Effector memory CD4-positive, alpha-beta T cell (primary cell): ENCODE measurements at places on chromosomes 1 and 21.
A peak's percentile ranks its signal among the peaks of the same experiment; 100 is the strongest.

GRCh38 chr1:25728301-25728935, 71.6 kb upstream of the SELENON start:
- no peak for DNase-seq

DNA sequence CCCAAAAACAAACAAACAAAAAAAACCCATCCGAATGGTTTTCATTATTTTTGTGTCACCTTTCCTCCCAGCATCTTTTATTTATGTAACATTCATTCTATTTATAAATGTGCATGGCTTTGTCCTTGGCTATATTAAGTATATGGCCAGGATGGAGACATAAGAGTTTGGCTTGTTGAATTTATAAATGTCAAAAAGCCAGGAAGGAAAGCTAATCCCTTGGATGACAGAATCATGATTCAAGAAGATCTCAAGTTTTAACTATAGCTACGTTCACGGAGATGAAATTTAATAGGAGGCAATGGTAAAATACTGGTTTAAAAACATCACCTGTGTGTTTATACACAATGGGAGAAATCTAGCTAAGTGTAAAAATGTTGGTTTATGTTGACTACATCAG, 5.0 kb downstream of the CEP170 start:
- DNase-seq, result no peak

GRCh38 chr1:53470584-53470983, 11.4 kb downstream of the DMRTB1 start:
- DNase-seq, result no peak

DNA sequence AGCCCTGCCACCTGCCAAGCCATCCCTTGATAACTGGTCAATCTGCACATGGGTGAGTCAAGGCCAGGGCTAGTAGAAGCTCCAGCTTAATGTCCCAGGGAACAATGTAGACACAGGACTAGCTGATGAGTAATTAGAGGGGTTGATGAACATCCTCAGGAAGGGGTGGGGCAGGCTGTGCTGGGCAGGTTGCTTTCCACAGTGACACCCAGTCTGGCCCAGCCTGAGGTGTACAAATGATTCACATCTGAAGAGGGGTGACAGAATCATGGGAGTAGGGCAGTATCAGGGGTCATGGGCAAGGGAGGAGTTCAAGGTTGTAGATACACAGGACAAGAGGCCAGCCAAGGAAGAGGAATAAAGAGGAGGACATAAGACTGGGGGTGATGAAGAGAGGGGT, 4.3 kb downstream of the LPAR3 start:
- no peak for DNase-seq

GRCh38 chr1:229913489-229913888, 153.5 kb upstream of the GALNT2 start:
- no peak for DNase-seq

DNA sequence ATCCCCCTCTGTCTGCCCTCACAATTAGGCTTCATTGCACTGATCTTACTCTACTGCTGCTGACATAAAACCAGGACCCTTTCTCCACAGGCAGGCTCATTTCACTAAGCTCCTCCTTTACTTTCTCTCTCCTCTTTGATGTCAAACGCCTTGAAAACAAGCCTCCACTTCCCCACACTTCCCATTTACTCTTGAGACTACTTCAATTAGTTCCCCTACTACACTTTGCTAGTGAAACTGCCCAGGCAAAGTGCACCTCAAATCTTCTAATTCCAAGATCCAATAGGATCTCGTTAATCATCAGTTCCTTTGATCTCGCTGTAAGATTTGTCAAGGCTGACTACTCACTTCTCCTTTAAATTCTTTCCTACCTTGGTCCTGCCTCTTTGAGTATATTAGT, 5.9 kb upstream of the CDC20 start:
- DNase-seq, result no peak

DNA sequence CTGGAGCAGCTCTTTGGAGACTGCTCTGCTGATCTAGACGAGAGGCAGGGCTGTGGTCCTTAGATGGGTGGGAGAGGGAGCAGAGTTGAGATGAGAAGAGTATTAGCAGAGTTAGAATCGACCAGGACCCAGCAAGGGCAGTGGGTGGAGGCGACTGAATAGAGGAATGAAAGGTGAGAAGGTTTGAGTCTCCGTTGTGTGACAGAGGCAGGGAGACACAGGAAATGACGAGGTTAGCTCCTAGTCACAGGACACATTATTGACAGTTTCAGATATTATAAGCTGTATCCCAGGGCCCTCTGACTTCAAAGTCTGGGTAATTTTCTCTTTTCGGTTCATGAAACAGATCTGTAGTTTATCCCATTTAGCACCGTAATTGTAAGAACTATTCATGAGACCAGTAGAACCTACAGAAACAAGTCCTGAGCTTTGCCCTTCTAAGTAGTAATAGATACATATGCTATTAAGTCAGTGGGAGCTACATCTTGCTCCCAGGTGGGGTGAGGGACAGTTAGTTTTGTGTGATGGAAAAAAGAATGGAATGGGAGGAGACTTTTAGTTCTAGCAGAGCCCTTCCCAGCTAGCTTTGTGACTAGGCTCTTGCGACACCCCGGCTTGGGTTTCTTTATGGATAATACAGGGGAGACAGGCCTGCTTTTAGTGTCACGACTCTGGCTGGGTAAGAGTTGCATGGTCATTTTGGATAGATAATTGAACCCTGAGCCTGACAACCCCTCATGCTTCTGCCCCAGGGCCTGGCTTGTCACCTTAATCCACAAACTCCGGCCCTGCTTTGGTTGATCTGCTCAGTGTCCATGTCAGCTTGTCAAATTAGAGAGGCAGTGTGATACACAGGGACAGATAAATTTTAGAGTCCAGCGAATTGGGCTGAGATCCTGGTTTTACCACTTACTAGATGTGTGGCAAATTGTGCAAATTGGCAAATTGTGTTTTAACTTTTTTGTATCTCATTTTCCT, 70.2 kb downstream of the UCK2 start:
- DNase-seq, result no peak

GRCh38 chr1:239025223-239025622, 361.1 kb upstream of the CHRM3 start:
- DNase-seq, result no peak

DNA sequence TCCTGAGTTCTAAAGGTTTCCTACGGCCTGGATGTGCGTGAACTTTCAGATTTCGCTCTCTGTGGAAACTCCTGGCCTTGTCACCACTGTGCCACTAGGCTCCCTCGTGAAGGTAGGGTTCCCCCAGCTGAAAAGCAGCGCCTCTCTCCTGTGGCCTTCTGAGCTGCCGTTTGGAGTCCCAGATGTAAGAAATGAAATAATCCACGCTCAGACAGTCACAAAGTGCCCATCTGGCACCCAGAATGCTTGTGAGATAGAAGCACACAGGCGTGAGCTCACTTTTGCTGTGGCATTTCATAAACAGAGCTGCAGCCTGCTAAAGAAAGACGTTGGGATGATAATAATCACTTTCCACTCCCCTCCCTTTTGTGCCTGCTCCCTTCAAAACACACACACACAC, 65.8 kb downstream of the LMO4 start:
- DNase-seq, result no peak

GRCh38 chr1:47935856-47936255, 61.3 kb downstream of the TRABD2B start:
- DNase-seq, result no peak

- no peak for DNase-seq
These were observed 218.3 kb upstream of the NRIP1 start for GRCh38 chr21:15283138-15283537.

DNA sequence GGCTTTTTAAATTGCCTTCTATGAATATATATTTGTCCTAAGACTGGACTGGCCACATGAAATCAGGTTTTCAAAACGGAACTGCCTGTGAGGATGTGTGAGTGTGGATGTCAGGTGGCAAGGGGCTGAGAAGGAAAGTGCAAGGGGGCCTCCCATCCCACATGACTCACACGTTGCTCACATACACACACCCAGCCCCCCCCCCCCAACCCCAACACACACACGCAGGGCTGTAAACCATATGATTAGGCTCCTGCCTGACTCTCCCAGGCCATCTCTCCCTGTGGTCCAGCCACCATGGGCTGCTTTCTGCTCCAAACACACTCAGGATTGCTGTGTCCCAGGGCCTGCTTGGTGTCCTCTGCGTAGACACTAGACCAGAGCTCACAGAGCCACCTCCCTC, 22.4 kb downstream of the DEGS1 start:
- DNase-seq, result no peak

- no peak for DNase-seq
These were observed 10.3 kb downstream of the SLC37A1 start for GRCh38 chr21:42523941-42524340.

DNA sequence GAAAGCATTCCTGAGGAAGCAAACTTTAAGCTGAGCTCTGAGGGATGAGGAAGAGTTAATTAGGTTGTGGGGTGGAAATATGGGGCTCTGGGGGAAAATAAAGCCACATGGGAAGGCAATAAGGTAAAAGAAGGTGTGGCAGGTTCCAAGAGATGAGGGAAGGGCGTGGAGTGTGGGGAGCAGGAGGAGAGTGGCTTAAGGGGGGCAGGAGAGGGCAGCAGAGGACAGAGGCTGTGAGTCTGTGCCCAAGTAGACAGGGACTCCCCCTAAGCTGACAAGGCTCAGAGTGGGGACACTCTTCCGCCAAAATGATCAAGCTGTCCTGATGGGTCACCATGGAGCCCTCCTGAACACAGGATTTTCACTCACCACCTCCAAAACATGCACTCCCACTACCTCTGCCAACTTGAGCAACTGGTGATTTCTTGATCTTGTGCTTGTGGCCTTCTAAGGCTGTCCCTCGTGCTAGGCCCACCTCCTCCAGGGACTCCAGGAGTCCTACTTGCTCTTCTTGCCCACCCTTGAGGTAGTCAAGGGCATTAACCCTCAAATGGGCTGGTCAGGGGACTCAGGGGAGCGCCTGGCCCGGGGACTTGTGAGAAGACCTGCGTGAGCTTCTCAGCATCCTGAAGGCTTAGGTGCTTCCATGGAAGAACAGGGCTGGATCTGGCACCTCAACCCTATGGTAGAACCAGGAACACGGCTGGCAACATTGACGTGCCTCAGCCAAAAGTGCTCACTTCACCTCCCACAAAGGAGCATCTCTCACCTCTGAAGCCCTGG, 23.4 kb downstream of the DMAP1 start:
- DNase-seq, result no peak

DNA sequence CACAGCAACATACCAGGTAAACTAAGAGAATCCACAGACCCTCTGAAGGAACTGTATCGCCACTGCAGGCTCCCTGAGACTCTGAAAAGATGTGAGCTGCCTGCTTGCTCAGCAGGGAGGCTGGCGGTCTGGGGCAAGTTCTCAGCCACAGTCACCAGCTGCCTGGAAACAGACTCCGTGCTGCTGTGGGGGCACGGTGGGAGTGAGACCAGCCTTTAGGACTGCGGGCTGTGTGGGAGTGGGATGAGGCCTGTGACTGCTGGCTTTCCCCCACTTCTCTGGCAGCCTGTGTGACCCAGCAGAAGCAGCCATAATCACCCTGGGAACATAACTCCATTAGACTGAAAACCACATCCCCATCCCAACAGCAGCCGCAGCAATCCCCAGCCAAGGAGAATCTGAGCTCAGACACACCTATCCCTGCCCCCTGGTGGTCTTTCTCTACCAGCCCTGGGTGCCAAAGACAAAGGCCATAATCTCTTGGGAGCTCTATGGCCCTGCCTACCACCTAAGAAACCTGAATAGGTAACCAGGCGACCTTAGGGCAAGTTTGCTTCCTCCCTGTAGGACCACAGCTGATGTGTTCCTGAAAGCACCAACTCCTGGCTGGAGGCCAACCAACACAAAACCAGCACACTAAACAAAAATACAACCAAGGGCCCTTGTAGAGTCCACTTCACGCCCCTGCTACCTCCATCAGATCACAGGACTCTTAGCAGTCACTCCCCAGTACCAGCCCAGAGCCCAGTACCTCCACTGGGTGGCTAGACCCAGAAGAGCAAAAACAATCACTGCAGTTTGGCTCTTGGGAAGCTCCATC, 151.5 kb downstream of the SMYD3 start:
- no peak for DNase-seq

GRCh38 chr21:25708467-25709065, 26.1 kb downstream of the ATP5PF start:
- peak; percentile 2 for DNase-seq

DNA sequence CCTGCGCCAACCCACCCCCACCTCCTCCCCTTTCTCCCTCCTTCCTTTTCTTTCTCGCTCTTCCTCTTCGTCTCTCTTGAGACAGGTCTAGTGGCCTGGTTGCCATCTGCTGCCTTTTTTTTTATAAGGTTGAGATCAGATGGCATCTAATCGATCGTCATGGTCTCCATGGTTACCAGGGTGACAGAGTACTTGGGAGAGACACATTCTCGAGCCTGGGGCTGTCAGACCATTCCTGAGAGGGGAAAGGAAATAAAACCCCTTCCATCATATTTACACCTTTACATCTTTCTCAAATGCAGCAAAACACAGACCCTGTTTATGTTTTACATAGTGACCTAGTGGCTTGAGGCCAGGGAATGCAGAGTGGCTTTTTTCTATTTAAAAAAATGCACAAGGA, 53.5 kb upstream of the SLC22A15 start:
- DNase-seq, result no peak

DNA sequence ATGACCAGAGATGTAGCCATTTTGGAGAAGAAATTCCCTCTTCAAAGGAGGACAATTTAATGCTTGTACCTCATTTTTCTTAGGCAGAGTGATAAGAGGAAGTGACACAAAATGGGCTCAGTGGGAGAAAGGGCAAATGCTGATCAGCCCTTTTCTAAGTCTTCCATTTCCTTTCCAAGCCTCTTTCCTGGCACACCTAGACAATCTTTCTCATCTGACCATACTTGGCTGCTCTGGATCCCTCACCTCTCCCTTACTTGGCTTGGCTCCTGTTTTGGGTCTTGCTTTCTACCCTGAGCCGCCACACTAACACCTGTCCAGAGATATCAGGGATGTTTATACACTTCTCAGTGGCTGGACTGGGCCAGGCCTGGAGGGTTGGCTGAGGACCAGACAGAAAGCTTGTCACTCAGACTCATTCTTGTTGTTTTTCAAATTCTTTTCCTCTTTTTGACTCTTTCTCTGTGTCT, 13.1 kb downstream of the TXNIP start:
- no peak for DNase-seq

DNA sequence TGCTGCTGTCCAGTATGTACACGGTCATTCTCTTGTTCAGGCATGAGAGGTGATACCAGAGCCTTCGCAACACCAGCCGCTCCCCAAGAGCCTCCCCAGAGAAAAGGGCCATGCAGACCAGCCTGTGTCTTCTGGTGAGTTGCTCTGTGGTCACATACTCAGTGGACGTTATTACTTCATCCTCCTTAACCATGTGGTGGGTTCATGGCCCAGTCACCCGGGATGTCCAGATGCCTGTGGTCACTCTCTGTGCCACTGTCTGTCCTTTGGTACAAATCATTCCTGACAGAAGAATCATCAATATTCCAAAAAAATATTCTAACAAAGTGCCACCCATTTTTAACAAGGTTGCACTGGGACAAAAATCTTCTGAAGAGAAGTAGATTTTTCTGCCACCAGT, 8.8 kb upstream of the ZNF124 start:
- DNase-seq, result no peak
